ENCODE measurements at places on chromosomes 5 and 9. TPM values are rescaled to one million over a fixed set of nuclear protein-coding genes. Genes with fewer than 3 reads are reported as not detected.

Gene CACFD1
- total RNA-seq: 0.45 TPM

Gene CAAP1
- total RNA-seq: 18.1 TPM

Gene UIMC1
- total RNA-seq: 53.4 TPM

Gene PTGES
- total RNA-seq: 0.44 TPM

Gene FBN2
- not detected for total RNA-seq

Gene WDR38
- total RNA-seq: not detected

Gene CAMK2A
- total RNA-seq: not detected

Gene GARIN3
- total RNA-seq: 3.8 TPM

Gene WNK2
- 5.8 TPM for total RNA-seq

Gene MAMDC4
- total RNA-seq: 16.1 TPM

Gene SLC6A3
- total RNA-seq: not detected

Gene PCDHGA8
- total RNA-seq: not detected

Gene SPINK4
- not detected for total RNA-seq

Gene HTR4
- total RNA-seq: not detected

Gene OTULINL
- 10.6 TPM for total RNA-seq

Gene PGM5
- total RNA-seq: not detected

Gene ORM2
- total RNA-seq: not detected

Gene SH3RF2
- total RNA-seq: not detected

Gene MARCOL
- total RNA-seq: not detected

Gene FAM221B
- not detected for total RNA-seq

Gene ZNF483
- total RNA-seq: 2.3 TPM

Gene NR5A1
- not detected for total RNA-seq

Gene GLRA1
- not detected for total RNA-seq

Gene C9
- total RNA-seq: not detected

Gene SAXO1
- total RNA-seq: not detected

Gene NR4A3
- 4.2 TPM for total RNA-seq

Gene SLC25A48
- total RNA-seq: not detected

Gene CDH18
- not detected for total RNA-seq

Gene NUTM2G
- not detected for total RNA-seq

Gene TBC1D13
- total RNA-seq: 8.3 TPM

Gene CMYA5
- total RNA-seq: 0.05 TPM

Gene HEMGN
- 1.9 TPM for total RNA-seq

Gene SURF2
- 15.0 TPM for total RNA-seq

Gene GAPT
- not detected for total RNA-seq

Gene TMC1
- not detected for total RNA-seq

Gene DIPK1B
- not detected for total RNA-seq

Gene SMIM33
- total RNA-seq: 0.14 TPM

Gene SPATA31D4
- total RNA-seq: not detected

Gene ZNF484
- total RNA-seq: 5.8 TPM

Gene ADAMTS19
- not detected for total RNA-seq

Gene SARDH
- total RNA-seq: 7.7 TPM

Gene IL3
- not detected for total RNA-seq

Gene NEURL1B
- total RNA-seq: 0.64 TPM

Gene FBP1
- 1.9 TPM for total RNA-seq
